ENCODE measurements at places on chromosomes 5 and 9.

- no peak for DNase-seq
Observed at GRCh38 chr9:98159790-98160189, 32.6 kb downstream of the CORO2A start.

DNA sequence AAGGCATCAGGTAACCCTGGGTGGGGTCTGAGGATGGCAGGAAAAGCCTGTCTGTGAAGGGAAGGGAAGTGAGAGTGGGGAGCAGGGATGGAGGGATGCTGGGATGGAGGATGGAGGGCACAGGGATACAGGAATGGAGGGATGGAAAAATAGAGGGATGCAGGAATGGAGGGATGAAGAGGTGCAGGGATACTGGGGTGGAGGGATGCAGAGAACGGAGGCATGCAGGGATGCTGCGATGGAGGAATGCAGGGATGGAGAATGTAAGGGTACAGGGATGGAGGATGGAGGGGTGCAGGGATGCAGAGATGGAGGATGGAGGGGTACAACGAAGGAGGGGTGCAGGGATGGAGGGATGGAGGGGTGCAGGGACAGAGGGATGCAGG, 9.1 kb downstream of the PTGES2 start:
- no peak for DNase-seq

DNA sequence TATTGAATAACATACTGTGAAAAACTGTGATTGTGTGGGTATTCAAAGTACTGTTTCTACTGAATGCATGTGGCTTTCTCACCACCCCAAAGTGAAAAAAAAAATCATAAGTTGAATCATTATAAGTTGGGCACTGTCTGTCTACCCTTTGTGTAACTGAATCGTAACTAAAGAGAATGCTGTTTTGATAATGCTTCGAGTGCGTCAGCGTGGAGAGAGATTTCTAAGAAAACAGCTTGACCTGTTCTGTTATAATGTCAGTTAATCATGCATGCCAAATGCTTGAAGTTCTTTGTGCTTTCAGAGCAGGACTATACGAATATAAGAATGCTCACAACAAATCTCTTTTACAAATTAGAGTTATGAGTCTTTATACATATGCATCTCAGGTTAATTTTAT, 148.8 kb upstream of the SGCD start:
- no peak for DNase-seq

DNA sequence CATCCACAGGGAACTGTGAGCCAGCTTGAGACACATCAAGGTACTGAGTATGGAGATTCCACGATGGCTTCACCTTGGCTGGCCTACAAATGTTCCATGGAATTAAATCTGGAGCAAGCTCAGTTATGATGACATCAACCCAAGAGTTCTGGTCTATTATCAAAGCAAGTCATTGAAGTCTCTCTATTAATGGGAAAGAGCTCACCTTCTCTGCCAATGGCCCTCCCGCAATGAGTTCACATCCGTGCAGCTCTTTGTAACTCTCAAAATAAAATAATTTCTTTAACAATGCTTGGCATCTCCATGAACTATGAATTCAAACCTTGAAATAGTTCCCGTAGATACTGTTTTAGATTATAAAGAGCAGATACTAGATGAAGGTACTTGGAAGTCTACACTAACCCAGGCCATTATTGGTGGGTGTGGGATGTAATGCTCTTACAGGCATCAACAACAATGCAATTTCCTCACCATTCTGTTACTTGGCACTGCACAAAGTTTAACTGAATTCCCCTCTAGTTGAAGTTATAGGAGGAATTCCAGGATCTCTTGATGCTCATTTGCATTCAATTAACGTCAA, 55.4 kb downstream of the ZNF474 start:
- DNase-seq, result no peak

DNA sequence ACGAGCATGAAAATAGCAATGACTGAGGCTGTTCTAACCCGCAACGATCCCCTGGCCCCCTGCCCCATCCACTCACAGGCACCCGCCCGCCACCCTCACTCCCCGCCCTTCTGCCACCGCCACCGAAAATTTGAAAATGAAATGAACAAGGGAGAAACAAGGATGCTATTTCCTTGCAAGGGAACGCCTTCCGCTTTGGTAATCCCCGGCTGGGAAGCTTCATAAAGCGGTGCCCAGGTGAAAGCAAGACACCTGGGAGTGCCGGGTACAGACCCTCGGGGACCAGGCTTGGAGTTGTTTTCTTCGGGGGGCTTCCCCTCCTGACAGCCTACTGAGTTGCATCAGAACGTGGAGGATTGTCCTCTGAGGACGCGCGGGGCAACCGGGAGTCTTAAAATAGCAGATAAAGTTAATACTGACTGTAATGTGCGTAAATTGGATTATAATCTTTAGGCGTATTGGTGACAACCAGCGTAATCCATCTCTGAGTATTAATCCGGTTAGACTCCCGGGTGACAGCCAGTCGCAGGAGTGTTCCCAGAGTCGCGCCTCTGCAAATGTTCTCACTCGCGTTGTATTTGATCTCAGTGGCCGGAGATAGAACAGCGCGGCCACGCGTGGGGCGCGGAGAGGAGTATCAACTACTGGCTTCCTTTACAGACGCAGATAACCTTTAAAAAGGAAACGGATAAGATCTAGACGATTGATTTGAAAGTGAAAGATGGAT, 885 bp upstream of the MLLT3 start:
- DNase-seq, result no peak

DNA sequence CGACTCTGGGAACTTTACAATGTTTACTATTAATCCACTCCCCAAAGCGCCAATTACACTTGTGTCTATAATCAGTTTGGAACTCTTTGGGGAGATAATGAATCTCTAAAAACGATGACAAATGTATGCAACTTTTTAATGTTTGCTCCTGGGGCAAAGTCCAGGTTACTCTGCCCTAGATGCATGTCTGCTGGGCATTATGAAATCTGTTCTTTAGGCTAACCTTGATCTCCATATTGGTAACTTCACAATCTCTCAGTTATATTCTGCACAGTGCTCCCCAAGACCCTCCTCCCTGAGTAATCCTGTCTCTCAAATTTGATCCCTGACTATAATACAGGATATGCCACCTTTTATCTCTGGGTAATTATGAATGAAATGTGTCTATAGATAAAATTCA, 152.2 kb upstream of the TRPM3 start:
- DNase-seq, result no peak

- no peak for DNase-seq
Observed at GRCh38 chr9:36382484-36382883, 17.6 kb downstream of the RNF38 start.

DNA sequence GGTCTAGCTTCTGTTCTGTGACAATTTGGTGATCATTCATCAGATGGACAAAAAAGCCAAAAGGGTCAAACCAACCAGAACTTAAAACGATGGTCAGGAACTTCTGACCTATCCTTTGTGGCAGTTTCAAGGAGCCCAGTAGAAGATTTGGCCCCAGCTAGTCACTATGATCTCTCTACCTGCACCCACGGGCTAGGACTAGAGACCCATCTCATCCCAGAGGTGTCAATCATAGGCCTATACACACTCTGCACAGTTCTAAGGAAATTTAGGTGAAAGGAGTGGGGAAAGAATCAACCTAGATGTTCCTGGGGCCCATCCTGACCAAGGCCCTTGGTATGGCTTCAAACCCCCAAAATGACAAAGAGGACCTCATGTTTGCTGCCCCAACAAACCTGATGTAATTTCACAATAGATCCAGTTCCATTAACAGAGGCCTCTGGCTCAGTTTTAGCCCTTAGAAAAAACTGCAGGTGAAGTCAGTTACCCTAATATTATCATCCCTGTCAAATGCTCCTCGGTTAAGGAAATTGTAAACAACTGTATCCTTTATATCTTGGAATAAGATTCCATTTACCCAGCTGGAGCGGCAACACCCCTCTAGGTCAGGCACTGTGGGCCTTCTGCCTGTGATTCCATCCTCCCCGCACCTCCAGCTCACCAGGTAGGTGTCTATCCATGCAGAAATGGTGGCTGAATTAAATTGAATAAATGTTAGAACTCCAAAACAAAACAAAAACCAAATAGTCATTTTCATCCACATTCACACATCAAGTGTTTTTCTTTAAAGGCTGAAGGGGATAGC, 138.7 kb downstream of the ENC1 start:
- DNase-seq, result no peak

DNA sequence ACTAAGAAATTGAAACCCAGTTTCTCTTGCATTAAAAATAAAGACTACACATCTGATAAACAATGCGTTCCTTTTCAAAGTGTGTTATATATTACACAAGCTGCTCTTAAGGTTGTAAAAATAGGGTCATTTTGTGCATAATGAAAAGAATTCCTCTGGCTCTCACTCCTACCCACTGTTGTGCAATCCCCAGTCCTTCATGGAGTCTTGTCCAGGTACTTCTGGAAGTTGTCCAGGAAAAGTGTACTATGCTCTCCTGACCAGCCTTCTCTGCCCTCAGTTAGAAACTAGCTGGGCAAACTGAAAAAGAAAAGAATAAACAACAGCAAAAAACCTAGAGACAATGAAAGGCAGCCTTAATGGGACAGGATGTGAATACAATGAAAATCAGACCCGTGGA, 345.5 kb upstream of the PAPPA start:
- DNase-seq, result no peak

DNA sequence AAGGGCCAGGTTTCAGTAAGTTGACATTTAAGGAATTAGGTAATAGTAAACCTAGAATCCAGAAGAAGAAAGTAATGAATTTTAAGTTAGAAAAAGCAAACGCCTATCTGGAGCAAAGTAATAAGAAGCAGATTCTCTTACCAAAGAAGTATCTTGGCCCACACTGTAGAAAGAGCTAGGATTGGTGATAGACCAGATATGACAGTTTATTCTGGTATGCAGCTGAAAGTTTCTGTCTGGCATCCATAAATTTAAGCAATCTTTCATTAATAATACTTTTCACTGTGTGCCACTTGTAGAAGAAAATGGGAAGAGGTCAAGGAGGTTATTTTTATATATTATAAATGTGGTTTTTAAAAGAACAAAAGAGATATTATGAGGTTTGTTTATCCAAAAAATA, 3.0 kb downstream of the RECK start:
- no peak for DNase-seq

GRCh38 chr9:137828527-137829259, 48.9 kb upstream of the CACNA1B start:
- peak; percentile 4 for DNase-seq

DNA sequence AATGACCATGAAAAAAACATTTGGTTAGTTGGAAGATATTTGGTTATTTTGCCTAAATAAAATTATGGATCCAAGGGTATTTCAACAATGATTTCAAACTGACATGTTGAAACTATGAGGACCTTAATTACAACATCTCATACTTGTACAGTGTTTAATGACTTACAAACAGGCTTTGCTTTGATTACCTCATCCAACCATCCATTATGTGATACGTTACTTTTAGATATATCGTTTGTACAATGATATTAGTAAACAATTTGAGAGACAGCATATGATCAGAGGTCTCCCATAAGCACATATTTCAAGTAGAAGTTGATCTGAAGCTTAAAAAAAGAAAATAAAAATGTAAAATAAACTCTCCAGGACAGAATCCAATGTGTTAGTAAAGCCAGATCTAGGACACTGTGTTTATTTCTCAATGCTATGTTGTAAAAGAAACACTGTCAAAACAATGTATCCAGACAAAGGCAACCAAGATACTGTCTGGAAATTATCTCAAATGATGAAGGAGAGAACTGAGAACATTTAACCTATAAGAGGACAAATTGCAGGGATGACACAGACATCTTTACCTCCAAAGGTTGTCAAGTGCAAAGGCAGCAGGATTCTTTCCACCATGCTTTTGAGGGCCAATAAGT, 116.0 kb upstream of the TARS1 start:
- DNase-seq, result no peak

DNA sequence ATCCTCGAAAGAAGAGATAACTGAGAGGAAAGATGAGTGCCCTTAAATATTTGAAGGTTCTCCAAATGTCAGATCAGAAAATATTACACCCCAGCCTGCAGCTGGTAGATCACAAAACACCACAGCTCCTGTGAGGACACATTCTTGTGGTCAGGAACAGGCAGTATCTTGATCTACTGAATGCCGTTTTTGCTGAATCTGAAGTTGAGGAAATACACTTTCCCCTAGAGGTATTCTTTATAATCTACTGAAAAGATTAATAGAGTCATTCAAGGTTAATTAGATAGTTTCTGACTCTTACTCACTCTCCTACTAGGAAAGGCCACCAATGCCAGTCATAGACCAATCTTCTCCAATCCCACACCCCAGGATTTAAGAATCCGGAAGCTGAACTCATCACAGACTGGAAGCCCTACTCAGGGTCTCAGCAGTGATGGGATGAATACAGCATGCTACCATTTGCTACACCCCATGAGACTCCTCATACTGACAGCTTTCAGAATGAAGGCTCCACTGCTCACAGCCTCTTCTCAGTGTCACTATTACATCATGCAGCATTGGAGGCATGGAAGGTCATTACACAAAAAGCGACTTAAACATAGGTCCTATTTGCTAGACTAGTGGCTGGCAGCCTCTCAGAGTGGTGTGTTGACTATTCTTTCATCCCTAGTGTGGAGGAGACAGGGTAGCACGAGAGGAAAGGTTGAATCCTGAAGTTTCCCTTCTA, 143.9 kb upstream of the SLC1A3 start:
- DNase-seq, result no peak

GRCh38 chr5:176533894-176534611, 3.1 kb downstream of the RNF44 start:
- DNase-seq, result no peak

DNA sequence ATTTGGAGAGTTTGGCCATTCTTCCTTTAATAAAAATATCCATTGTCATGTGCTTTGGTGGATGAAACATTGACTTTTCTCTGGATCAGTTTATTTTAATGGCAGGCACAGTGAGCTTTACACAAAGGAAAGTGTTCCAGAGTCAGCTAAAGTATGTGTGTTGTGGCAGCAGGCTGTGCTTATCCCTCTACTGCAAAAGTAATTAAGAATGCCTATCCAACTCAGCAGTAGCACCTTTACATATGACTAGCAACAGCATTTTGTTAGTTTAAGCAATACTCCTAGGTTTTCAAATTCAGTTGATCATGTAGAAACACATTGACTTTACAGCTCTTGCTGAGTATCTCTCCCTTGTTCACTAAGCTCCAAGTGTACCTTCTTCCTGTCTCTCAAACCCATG, 730.5 kb upstream of the RGMB start:
- DNase-seq, result no peak

GRCh38 chr5:14380712-14381111, 200.9 kb upstream of the OTULINL start:
- no peak for DNase-seq

- no peak for DNase-seq
Observed at GRCh38 chr9:77544546-77544945, 103.6 kb downstream of the GNA14 start.
